ENCODE measurements at places on chromosomes 6 and 20. TPM values are rescaled to one million over a fixed set of nuclear protein-coding genes. Genes with fewer than 3 reads are reported as not detected.

NPEPL1 gene
- total RNA-seq, result 20.2 TPM

CPNE5 gene
- 1.2 TPM for total RNA-seq

LAMA2 gene
- total RNA-seq, result 9.5 TPM

GRCh38 chr6:97977084-97977483 is 694.1 kb upstream of the MMS22L start:
- no peaks in the 10 kb centered on the region for H3K27me3 ChIP-seq
- H3K4me1 ChIP-seq, result no peaks in the 10 kb centered on the region
- H3K36me3 ChIP-seq, result no peaks in the 10 kb centered on the region
- DNase-seq, result no peak

- H3K4me3 ChIP-seq, result no peak overlapping the region
- H3K36me3 ChIP-seq, result no peaks in the 10 kb centered on the region
- no peaks in the 10 kb centered on the region for H3K4me1 ChIP-seq
Measured at GRCh38 chr20:11047559-11047958, 373.8 kb upstream of the JAG1 start.

- H3K27me3 ChIP-seq, result no peaks in the 10 kb centered on the region
- H3K36me3 ChIP-seq, result no peaks in the 10 kb centered on the region
- DNase-seq, result no peak
- no peak overlapping the region for H3K27ac ChIP-seq
- no peaks in the 10 kb centered on the region for H3K4me1 ChIP-seq
Measured at GRCh38 chr6:41298785-41299502, 12.5 kb upstream of the TREM1 start.

DNA sequence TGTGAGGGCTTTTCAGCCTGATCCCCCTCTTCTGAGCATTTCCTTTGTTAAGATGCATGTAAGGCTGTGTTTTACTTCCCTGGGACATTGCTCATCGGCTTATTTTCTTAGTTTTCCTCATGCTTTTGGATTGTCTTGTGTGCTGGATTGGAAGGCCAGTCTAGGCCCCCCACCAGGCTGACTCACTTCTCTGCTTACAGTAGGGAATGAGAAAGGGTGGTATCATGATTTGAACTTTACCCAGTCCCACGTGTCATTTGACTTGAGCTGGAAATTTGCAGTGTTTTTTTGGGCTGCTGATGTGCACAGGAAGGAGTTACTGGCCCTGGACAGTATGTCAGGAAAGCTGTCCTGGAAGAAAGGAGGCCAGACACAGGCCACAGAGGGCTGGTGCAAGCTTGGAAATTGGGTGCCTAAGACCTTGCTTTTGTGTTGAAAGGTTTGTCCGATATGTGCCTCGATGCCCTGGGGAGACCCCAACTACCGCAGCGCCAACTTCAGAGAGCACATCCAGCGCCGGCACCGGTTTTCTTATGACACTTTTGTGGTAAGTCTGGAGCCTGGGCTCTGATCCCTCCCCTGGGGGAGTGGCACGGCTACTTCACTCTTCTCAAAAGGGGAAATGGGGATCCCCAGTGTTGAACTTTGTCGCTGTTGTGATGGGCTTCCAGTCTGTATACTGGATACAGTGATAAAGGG is 12.8 kb downstream of the RNF114 start:
- no peak overlapping the region for H3K4me3 ChIP-seq
- DNase-seq, result no peak
- no peak overlapping the region for H3K27ac ChIP-seq
- H3K27me3 ChIP-seq, result no peaks in the 10 kb centered on the region
- peaks cover 99% of the 10 kb centered on the region for H3K36me3 ChIP-seq
- peaks cover 17% of the 10 kb centered on the region for H3K4me1 ChIP-seq

DNA sequence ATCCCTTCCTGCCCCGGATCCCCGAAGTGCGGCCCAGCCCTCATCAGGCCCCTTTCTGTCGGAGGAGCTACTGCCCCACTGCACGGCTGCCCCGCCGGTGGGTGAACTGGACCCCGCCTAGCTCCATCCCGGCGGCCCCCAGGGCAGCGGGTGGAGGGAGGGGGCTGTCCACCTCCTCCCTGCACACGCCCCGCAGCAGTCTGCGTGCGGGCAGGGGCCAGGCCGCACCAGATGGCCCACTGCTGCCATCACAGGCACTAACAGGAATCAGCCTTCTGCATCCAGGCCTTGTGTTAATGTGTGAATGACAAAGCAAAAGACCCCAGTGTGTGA is 54.9 kb upstream of the UNC93A start:
- no peaks in the 10 kb centered on the region for H3K36me3 ChIP-seq
- H3K4me3 ChIP-seq, result no peak overlapping the region
- DNase-seq, result no peak
- no peaks in the 10 kb centered on the region for H3K4me1 ChIP-seq

GRCh38 chr6:53767941-53768340 is 26.9 kb upstream of the LRRC1 start:
- no peaks in the 10 kb centered on the region for H3K36me3 ChIP-seq
- no peaks in the 10 kb centered on the region for H3K4me1 ChIP-seq
- H3K4me3 ChIP-seq, result no peak overlapping the region
- no peaks in the 10 kb centered on the region for H3K27me3 ChIP-seq
- no peak overlapping the region for H3K27ac ChIP-seq
- no peak for DNase-seq

DNA sequence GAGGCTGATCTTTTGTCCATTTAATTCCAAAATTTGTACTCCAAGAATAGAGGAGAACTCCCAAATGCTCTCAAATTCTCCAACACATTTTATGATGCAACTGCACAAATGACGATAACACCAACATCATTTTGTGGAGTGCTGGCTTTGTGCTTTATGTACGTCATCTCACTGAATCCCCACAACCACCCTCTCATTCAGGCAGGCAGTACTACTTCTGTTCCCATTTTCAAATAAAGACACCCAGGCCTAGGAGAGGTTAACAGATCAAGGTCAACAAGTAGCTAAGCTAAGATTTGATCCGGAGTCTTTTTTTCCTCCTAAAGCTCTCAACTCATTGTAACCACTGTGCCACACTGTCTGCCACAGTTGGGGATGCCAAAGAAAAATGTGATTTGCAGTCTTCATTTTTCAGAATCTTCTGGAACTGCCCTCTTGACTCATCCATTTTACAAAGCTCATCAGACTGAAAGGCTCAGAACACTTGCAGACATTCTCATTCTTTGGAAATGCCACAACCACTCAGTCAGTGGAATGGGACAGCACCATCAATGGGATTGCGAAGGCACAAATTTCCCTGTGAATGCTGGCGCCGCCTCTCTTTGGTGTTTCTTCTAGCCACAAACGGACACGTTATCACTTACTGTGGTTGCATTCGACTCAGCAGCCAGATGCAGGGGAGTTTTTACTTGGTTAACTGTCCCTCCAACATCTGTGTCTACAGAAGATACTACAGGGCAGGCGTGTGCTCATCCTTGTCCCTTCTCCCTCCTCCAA is 184.4 kb downstream of the GJA10 start:
- no peak overlapping the region for H3K27ac ChIP-seq
- H3K4me1 ChIP-seq, result no peaks in the 10 kb centered on the region
- H3K36me3 ChIP-seq, result no peaks in the 10 kb centered on the region
- no peak overlapping the region for H3K4me3 ChIP-seq
- no peak for DNase-seq

GRCh38 chr6:116393430-116393829 is 22.7 kb downstream of the DSE start:
- no peak overlapping the region for H3K27ac ChIP-seq
- DNase-seq, result no peak
- H3K27me3 ChIP-seq, result no peaks in the 10 kb centered on the region
- no peaks in the 10 kb centered on the region for H3K4me1 ChIP-seq
- H3K36me3 ChIP-seq, result no peaks in the 10 kb centered on the region
- no peak overlapping the region for H3K4me3 ChIP-seq

DNA sequence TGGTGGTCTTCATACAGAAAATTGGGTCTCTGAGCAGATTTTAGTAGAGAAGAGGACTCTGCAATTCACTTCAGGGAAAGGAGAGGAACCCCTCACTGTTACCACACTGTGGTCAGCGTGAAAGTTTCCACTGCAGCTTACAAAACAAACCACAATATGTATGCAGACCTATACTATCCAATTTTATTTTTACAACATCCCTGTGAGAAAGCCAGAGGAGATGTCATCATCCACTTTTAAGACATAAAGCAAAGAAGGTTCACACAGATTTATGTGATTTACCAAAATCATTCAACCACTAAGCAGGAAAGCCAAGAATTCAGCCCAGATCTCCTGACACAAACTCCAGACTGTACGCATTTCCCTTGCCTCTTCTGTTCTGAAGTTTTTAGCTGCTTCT is 442.4 kb downstream of the FRK start:
- H3K4me3 ChIP-seq, result no peak overlapping the region
- H3K36me3 ChIP-seq, result no peaks in the 10 kb centered on the region
- no peak for DNase-seq

GRCh38 chr6:75446241-75446880 is 47.2 kb downstream of the FILIP1 start:
- H3K4me1 ChIP-seq, result no peaks in the 10 kb centered on the region
- no peak for DNase-seq
- no peak overlapping the region for H3K4me3 ChIP-seq
- no peak overlapping the region for H3K27ac ChIP-seq

DNA sequence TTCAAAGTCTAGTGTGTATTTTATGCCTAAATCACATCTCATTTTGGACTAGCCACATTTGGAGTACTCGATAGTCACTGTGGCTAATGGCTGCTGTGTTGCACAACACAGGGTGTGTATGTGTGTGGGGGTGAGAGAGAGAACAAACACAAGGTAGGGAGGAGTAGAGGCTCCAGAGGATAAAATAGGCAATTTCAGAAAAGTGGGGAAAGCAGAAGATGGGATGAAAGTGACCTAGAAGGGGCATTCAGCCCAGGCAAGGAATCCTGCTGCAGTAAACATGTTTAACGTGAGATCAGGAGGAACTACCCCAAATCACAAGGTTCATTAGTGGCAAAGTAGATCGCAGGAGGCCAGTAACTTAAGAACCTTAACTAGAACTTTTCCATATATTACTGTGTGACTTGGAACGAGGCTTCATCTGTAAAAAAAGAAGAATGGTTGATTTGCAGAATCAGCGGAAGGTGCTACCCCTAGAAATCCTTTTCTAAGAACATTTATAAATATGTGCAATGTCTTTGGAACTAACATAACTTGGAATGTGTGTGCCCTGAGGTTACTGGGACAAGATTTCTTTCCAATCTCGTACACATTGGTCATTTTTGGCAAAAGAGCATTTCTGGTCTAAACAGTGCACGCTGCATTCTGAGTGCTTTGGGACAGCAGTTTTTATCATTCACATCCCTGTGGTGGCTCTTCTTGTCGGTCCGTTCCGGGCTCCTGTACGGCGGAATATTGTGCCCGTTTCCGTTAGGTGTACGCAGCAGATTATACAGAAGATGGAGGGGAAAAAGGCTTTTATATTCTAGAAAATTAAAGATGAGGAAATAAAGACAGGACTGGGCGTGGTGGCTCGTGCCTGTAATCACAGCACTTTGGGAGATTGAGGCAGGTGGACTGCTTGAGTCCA is 2.6 kb downstream of the DUSP22 start:
- no peaks in the 10 kb centered on the region for H3K36me3 ChIP-seq
- peaks cover 59% of the 10 kb centered on the region for H3K4me1 ChIP-seq
- no peaks in the 10 kb centered on the region for H3K27me3 ChIP-seq
- no peak overlapping the region for H3K4me3 ChIP-seq
- DNase-seq, result no peak

- H3K36me3 ChIP-seq, result no peaks in the 10 kb centered on the region
- H3K4me1 ChIP-seq, result peaks cover 41% of the 10 kb centered on the region
- no peak overlapping the region for H3K4me3 ChIP-seq
- H3K27ac ChIP-seq, result no peak overlapping the region
- DNase-seq, result no peak
Measured at GRCh38 chr6:111800821-111801220, 72.4 kb downstream of the FYN start.

- no peaks in the 10 kb centered on the region for H3K36me3 ChIP-seq
- H3K4me1 ChIP-seq, result peaks cover 31% of the 10 kb centered on the region
- no peak overlapping the region for H3K4me3 ChIP-seq
- H3K27me3 ChIP-seq, result no peaks in the 10 kb centered on the region
- DNase-seq, result no peak
- H3K27ac ChIP-seq, result peak overlapping the region; percentile 22
Measured at GRCh38 chr6:26243132-26243531, 121.9 kb upstream of the BTN3A2 start.

All from esophagus squamous epithelium (tissue), 5 donors.